ENCODE measurements at places on chromosomes 6 and 20.

DNA sequence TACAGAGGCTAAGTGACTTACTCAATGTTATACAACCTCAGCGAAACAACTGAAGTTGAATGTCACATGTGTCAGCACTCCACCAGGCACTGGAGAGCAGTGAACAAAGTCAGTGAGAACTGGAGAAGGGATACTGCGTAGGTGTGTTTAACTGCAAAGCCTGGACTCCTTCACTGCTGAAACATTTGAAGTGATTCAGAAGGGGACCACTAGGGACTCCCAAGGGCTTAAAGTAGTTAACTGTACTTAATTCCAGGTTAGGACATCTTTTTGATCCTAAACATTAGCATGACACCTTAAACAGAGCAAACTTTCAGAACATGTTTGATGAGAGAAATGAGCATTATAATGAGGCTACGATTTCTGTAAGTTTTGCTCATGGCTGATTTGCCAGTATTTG, 45.0 kb upstream of the ZBTB24 start:
- no peak for DNase-seq

GRCh38 chr6:35014341-35014740, 125.3 kb downstream of the ANKS1A start:
- no peak for DNase-seq

DNA sequence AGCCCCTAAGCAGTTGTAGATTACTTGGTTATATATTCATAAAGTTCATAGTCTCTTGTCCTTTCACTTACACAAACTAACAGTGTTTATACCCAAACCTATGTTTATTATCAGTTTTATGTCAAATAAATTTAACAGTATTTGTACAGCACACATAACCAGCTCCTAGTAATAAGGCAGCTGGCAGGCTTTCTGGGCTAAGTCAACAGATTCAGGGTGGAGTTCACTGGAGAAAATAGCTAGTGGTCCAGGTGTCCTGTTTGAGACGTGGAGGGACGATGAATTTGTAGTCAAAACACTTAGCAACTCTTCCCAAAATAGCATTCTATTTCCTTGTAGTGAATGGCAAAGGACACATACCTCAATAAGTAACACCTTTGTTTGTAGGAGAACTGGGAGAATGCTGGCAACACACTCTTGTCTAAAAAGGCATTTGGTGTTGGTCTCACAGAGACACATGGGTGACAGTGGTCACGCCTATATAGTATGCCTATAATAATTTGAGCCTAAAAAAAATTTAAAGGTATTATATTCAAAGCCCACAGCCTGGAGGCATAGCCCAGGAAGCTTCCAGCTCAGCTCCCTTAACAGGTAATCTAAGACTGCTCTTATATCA, 156.4 kb upstream of the CARMIL1 start:
- no peak for DNase-seq

DNA sequence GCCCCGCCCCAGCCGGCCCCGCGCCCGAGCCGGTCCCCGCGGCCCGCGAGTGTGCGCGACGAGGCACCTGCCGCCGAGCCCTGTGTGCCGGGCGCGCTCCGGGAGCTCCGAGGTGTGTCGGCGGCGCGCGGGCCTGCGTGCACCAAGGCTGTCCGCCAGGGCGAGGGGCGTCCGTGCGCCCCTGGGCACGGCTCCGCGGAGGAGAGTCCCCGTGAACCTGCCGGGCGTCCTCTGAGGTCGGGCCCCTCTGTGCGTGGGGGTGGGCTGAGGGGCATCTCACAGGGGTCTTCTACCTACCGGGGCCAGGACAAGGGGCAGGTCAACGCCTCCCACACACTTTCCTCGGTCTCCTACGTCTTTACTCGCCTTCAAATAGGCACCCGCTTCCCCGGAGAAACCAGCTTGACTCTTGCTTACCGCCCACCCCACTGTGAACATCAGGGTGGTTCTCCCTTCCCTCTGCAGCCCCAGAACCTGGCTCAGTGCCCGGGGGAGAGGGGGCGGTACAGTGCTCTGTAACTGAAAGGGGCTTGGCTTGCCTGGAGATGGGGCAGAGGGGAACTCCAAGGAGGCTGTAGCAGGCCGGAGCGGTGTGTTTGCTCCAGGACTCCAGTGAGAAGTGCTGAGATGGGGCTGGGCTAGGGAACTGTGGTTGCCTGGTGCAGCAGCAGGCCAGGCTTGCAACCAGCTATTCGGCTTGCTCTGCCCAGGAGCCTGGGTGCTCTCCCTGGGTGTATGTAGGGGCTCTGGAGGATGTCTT, at the start of gene SAMD10:
Gene SAMD10, minus strand, starts transcription at position 86 of the 760 bp plus-strand sequence. CDS start 175 bp downstream, outside the sequence.
- DNase-seq, result peak; percentile 32

DNA sequence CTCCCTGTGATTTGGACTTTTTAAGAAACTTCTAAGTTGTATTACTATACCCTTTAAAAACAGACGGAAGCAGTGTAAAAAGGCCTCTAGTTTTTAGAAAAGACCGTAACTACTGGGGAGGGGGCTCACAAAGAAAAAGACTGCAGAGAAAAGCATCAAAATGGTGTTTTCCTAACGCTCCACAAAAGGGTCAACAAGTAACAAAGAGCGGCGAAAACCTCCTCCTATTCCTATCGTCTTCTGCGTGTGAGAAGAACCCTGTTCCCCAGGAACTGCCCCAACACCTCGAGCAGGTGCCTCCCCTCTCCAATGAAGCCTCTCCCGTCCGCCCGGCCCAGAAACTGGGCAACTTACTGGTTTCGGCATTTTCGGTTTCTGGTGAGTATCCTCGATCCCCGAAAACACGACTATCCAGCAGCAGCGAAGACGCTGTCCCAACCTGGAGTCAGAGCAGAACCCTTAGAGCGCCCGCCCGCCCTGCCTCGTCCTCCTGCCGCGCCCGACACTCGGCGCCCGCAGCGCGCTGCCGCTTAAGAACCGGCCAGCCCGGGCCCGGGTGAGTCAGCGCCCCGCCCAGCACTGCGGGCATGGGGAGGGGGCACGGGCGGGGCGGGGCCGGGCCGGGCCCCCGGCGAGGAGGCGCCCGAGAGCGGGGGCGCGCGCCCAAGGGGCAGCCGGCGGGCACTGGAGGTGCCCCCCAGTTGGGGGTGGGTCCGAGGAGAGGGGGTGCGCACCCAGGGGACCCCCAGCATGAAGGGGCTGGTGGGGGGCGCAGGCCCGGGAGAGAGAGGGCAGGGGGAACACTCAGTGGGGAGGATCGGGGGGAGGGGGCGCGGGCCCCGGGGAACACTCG, 1.2 kb downstream of the EZR start:
- DNase-seq, result peak; percentile 84

GRCh38 chr20:23391707-23392310, 29.5 kb downstream of the NAPB start:
- no peak for DNase-seq

- DNase-seq, result no peak
Observed at GRCh38 chr6:170524172-170524502, 29.0 kb downstream of the PSMB1 start.

DNA sequence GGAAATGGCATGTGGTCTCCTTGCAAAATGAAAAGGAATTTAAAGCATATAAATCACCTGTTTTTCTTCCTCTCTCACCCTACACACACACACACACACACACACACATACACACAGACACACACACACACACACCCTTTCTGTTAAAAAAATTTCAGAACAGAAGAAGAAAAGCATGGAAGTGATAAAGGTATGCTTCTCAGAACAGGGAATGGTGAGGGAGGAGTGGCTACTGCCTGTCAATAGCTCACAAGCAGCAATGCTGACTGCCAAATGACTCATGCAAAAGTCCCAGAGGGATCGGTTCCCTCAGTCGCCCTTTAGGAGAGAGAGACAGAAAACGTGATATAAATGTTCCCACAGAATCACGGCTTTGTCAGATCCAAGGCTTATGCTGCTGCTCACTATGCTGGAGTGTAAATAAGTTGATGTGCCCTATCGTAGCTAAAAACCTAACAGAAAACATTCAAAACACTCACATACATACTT, 102.6 kb downstream of the IBTK start:
- peak; percentile 92 for DNase-seq

GRCh38 chr20:42366626-42367025, 748.4 kb upstream of the CHD6 start:
- no peak for DNase-seq

DNA sequence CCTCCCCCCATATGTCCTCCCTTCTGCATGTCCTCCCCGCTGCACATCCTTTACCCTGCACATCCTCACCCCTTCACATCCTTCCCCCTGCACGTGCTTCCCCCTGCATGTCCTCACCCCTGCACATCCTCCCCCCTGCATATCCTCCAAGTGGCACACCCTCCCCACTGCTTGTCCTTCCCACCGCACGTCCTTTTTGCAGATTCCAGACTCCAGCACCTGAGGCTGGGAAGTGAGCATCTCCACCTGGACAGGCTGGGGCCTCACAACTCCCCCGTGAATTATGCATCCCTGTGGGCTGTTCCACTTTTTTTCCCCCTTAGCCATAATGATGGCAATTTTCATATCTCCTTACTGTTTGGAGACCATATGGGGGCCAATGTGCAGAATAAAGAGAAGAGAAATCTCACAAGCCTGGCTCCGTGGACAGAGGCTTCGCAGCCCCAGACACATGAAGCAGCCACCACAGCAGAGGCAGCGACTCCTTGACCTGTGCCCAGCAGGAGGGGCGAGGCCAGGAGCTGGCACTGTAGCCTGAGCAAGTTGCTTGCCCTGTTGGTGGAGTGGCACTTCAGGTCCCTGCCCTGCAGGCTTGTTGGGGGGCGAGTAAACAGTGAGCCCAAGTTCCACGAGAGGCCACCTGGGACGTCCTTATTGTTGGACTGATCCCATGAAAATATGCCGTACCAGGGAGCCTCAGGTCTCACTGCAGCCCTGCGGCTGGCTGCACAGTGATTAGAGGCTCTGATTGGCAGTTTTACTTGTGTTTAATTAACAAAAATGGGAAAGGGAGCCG, 113.1 kb downstream of the SYNDIG1 start:
- DNase-seq, result no peak

DNA sequence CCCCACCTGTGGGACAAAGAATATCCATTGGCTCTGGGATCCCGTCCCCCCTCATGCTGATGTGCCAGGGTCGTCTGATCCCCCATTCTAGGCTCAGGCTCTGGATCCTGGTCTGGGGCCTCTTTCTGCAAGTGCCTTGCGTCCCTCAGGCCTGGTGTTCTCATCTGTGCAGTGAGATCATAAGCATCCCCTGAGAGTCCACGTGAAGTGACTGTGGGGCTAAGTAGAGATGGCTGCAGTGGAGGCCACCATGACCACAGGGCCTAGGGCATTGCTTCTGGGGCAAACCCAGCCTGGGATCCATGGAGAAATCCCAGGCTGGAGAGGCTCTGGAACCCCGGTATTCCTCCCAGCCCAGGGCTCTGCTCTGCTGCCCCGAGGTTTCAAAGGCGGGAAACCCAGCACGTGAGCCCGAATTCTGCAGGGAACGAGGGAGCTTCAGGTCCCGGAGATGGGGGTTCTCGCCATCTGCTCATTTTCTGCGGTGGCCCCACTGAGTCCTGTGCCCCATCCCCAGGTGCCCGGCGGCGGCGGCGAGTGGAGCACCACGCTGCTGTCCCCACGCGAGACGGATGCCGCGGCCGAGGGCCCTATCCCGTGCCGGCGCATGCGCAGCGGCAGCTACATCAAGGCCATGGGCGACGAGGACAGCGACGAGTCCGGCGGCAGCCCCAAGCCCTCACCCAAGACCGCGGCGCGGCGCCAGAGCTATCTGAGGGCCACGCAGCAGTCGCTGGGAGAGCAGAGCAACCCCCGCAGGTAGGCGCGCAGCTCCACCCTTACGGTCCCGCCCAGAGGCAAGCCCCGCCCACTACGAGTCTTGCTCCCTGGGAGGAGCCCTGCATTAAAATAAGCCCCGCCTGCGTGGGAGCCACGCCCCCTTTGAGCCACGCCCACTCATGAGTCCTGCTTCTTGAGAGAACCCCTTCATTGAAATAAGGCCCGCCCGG, 105.5 kb upstream of the MYL9 start:
- DNase-seq, result peak; percentile 65

DNA sequence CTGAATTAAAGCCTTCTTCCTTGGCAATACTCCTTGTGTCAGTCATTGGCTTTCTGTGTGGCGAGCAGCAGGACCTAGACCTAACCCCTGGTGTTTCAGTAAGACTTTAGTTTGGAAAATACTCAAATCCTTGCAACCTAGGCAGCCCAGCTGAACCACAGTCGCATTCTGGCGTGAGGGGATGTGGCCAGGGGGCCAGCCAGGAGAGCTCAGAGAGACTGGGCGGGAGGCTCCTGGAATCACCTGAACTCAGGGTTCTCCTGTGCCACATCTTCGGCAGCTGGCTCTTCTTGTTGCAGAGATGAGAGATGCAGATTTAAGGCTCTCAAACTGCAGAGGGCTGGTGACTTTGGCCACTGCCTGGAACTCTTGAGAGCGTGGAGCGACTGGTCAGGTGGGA, 102.7 kb downstream of the SYNDIG1 start:
- DNase-seq, result no peak

DNA sequence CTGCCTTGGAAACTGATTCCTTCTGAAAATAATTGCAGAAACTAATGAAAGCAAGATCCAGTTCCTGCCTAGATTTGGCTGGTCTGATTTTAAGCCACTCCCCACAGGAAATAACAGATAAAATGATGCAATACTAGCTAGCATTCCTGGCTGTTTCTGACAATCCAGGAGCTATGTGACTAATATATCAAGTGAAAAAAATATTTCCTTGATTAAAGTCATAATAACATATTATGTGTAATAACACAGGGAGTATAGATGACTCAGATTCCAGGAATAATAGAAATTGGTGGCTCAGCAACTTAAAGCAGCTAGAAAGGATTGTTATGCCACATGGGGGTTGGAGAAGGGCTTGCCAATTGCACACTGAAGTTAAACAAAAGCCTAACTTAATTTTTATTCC, 182.7 kb upstream of the SALL4 start:
- peak; percentile 94 for DNase-seq

GRCh38 chr6:89612121-89612520, 26.4 kb downstream of the LYRM2 start:
- DNase-seq, result no peak

DNA sequence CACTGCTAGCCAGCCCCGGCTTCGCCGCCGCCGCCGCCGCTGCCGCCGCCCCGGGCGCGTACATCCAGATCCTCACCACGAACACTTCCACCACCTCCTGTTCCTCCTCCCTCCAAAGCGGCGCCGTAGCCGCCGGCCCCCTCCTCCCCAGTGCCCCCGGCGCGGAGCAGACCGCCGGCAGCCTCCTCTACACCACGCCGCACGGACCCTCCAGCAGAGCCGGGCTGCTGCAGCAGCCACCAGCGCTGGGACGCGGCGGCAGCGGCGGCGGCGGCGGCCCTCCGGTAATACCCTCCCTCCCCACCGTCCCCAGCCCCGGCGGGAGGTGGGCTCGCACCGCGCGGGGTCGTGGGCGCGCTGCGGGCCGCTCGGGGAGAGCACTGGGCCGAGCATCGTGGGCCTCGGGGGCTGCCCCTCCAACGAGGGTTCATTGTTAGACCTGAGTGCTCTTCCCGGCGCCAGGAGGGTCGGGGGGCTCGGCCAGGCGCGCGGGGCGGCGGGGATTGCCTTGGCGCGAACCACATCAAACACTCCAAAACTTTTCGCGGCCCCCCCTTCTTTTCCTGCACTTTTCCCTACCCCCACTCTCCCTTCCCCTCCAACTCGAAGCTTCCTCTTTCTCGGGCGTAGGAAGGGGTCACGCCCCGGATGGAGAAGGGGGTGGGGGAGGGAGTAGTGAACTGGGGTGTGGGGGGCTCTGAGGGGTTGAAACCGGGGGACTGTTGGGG, 827 bp downstream of the E2F3 start:
- DNase-seq, result peak; percentile 21

Measured in astrocyte of the spinal cord (primary cell).